ENCODE measurements at places on chromosomes 5 and 9. TPM values are rescaled to one million over a fixed set of nuclear protein-coding genes. Genes with fewer than 3 reads are reported as not detected.

PCDHA11 gene
- 0.24 TPM for polyA plus RNA-seq

TAF11L13 gene
- not detected for polyA plus RNA-seq

PCDHA10 gene
- polyA plus RNA-seq: 0.51 TPM

DNA sequence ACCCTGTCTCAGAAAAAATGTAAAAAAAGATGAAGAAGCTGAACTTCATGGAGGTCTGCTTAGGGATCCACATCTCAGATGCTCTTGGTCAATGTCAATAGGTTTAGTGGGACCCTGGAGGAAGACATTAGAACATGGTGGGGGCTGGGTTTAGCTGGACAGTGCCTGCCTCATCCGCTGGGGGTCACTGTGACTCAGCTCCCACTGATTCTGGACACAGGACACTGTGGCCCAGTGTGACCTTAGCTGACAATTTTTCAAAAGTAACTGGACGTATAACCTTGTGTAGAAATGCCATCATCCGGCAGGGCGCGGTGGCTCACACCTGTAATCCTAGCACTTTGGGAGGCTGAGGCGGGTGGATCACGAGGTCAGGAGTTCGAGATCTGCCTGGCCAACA is 7.3 kb upstream of the HNRNPAB start:
- no peak for DNase-seq

RFESD gene
- 4.8 TPM for polyA plus RNA-seq

DNA sequence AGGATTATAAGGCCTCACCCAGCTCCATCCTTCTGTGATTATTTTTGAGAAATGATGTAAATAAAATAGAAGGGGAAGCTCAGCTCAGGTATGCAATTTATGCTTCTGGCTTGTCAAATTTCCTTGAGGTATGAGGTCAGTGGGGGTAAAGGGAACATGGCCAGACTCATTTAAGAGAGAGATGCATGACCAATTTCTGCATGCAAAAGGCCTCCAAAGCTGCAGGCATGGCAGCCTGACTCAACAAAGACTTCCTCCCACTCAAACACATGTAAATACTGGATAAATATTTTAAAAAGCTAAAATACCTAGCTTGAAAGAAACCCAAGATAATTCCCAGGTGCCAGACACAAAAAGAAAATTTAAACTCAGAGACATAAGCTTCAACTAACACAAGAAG is 101.4 kb upstream of the SLC1A3 start:
- no peak for DNase-seq

CENPH gene
- polyA plus RNA-seq: 25.4 TPM

GRCh38 chr5:96043446-96043845 is 81.8 kb upstream of the ELL2 start:
- DNase-seq: no peak

SPATA31A3 gene
- polyA plus RNA-seq: not detected

GALNT12 gene
- polyA plus RNA-seq: 9.5 TPM

PCDH1 gene
- polyA plus RNA-seq: 28.3 TPM

DNA sequence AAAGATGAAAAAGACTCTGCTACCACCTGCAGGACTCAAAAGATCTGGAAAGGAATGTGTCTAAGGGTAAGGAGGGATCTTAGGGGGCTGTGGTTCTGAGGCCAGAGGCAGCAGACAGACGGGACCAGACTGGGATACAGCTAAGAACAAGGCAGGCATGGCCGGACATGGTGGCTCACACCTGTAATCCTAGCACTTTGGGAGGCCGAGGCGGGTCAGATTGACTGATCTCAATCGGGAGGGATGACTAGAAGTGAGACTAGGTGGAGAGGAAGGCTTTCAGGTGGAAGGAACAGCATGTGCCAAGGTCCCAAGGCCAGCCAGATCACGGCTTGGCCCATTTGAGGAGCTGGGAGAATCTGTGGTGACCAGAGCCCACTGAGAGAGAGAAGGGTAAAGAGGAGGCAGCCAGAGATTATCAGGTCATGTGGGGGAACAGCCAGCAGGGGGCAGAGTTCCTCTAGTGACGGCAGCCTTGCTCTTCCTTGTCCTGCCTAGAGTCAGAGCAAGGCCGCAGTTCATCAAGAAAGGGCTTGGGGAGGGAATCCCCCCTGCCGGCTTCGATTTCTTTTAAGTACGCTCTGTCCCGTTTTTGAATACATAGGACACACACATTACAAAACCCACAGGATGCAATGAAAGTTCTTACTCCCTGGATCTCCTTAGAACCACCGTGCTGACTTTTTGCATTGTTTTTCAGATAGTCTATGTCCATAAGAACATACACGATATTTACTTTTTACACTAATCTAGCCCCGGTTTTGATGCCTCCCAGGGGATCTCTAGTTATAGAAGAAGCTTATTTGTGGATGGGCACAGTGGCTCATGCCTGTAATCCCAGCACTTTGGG is 2.6 kb upstream of the OLFML2A start:
- no peak for DNase-seq

GRCh38 chr5:27876071-27876470 is 837.7 kb upstream of the CDH9 start:
- DNase-seq: no peak

CDKN2A gene
- 0.24 TPM for polyA plus RNA-seq

DNA sequence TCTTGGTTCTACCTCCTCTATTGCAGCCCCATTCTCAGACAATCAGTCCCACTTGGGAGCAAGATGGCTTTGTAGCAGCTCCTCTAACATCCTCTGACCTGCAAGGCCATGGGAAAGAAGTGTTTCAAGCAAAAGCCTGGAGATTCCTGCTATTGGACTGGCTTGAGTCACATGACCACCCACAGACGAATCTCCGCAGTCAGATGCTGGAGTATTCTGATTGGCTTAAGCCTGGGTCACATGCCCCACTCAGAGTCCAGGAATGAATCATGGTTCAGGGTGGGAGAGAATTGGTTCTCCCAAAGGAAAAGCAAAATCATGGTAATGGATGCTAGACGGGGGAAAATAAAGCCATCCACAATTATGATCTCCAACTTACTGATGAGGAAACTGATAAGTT is 22.6 kb upstream of the LMX1B start:
- DNase-seq: no peak

- DNase-seq: no peak
These were observed 104.5 kb upstream of the LHFPL2 start for GRCh38 chr5:78753093-78753531.

DNA sequence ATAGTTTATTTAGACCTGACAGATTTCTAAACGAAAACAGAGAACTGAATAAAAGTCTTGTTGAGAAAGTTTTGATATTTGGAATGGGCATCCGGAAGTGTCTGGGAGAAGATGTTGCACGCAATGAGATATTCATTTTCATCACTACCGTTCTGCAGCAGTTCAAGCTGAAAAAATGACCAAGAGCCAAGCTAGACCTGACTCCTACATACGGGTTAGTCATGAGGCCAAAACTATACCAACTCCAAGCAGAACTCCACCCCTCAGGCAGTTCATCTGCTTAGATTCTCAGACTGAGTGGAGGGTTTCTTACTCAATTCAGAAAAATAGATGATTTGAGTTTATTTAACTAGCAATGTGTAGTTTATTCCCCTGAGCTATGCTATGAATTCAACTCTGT is 95.4 kb upstream of the ANXA1 start:
- no peak for DNase-seq

DNA sequence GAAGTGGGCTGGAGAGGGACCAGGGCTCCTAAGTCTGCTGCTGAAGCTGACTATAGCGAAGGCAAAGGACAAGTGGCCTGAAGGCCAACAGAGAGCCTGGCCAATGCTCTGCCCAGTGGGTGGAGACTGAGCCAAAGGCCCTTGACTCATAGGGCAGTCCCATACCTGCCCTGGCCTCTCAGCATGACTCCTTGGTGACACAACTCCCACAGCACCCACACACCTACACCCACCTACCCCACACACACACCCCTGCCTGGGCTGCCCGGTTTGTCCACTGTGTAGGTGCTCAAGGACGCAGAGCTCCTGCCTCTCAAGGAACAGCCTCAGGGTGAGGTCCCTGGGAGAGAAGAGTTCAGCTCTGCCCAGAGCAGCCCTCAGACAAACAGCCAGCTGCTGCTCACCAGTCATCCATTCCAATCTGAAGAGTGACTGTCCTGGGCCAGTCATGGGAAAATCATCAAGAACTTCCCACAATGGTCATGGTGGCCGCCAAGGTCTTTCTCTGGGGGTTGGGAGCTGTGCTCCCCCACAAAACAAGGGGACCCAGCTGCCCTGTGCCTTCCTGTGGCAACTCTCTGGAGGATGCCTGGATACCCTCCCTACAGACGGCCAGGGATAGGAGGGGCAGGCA is 5.0 kb downstream of the TNIP1 start:
- no peak for DNase-seq

MEIKIN gene
- not detected for polyA plus RNA-seq

DNA sequence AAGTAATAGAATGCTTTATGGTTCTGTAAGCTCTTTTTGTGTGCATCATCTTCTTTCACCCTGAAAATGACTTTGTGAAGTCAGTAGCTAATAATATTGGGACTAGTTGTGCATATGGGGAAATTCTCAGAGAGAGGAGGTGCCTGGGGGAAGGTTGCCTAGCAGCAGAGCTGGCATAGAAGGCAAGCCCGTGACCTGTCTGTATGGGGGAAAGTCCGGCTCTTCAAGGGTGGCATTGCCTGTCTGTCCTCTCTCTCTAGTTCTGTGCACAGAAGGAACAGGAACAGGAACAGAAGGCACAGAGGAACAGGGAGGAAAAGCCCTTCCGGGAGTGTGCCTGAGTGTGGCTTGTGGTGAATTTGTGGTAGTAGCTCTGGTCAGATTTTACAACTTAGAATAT is 33.1 kb downstream of the SH3GL2 start:
- no peak for DNase-seq

GRCh38 chr5:171599411-171599810 is 180.0 kb downstream of the FGF18 start:
- no peak for DNase-seq

- DNase-seq: no peak
These were observed 145.0 kb upstream of the CDKN2B start for GRCh38 chr9:22154064-22154463.

- no peak for DNase-seq
These were observed 15.0 kb downstream of the ARRDC3 start for GRCh38 chr5:91367908-91368648.

DNA sequence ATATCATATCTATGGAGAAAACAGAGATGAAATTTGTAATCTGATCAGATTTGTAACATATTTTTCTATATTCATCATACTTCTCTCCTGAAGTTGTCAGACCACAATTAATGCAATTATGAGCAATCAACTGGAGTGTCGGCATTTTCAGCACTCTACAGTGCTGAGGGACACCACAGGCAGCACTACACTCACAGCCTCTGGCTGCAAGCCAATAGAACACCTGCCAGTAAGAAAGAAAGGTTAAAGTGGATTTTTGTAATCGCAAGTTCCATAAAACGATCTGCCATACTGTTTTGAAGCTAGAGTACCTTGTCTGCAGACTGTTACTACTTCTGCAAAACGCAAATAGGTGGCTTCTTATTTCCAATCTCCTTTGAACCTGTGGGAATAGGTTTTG is 147.6 kb downstream of the ADAMTS6 start:
- no peak for DNase-seq

DNA sequence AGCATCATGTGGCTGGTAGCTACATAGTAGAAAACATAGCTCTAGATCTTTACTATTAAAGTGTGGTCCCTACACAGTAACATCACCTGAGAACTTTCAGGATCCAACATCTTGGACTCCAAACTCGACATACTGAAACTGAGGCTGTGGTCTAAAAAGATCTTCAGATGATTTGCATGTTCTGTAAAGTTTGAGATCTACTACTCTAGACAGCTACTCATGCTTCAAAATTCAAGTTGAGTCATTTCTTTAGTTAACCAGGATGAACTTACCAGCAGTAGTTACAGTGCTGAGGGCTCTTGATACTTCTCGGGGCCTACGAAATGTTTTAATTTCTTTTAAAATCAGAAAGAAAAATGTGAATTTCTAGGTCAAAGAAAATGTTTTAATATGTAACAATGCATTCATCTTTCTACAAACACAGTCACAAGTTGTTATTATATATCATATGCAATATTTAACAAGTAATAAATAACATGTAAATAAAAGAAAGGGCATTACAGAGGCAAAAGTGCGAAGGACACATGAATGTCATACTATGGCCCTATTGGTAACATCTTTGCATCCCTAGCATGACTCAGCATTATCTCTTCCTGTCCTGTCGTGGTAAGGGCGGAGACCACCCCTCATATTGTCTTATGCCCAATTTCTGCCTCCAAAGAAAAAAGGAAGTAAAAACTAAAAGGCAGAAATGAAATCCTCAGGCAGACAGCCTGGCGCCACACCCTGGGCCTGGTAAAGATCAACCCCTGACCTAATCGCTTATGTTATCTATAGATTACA is 563.9 kb upstream of the TLE4 start:
- no peak for DNase-seq

- no peak for DNase-seq
These were observed 323.7 kb upstream of the CD180 start for GRCh38 chr5:67520161-67520908.

GRCh38 chr5:76953551-76954382 is 922 bp downstream of the CRHBP start:
- DNase-seq: no peak

GRCh38 chr5:73617510-73618279 is 8.3 kb upstream of the ARHGEF28 start:
- no peak for DNase-seq

IL7R gene
- 0.96 TPM for polyA plus RNA-seq

DNA sequence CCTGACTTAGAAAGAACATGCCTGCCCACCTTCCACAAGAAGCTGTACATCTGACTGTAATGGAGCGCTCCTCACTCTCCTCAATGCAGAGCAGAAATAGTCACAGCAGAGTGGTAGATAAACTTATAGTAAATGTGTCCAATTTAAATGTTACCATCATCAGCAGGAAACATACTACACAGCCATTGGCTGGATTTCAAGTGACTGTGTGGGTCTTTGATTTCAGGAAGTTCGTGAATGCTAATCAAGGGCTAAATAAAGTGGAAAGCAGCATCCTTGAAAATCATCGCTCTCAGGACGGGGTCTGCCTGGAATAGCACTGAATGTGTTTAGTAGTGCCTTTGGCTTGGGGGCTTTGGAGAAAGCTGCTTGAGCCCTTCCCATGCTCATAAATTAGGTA is 32.4 kb upstream of the CRHBP start:
- no peak for DNase-seq

GRCh38 chr5:77374686-77375085 is 117.4 kb downstream of the WDR41 start:
- no peak for DNase-seq

IFNB1 gene
- polyA plus RNA-seq: not detected

TLX3 gene
- not detected for polyA plus RNA-seq

- DNase-seq: no peak
These were observed 52.1 kb upstream of the NFIB start for GRCh38 chr9:14366076-14366475.

GRCh38 chr5:87183896-87184295 is 83.8 kb upstream of the RASA1 start:
- DNase-seq: no peak

DNA sequence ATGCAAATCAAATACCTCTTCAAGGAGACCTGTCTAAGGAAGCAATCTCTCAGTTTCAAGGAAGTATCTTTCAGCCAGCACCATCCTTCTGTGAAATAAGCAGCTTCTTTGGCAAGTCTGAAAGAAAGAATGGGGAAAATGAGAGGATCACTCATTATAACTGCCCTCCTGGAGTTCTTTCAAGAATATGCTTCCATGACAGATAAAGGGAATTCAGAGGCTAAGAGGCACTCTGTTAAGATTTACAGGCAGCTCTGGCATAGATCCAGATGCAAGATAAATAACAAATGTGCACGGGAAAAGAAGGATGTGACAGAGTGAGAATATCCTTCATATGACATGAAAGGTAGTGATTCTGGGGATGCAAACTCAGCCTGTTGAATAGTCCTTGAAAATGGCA is 348.2 kb upstream of the CCNG1 start:
- no peak for DNase-seq

GRCh38 chr5:62681117-62681850 is 102.7 kb downstream of the LRRC70 start:
- no peak for DNase-seq
